ENCODE measurements at places on chromosomes 1 and 21.

DNA sequence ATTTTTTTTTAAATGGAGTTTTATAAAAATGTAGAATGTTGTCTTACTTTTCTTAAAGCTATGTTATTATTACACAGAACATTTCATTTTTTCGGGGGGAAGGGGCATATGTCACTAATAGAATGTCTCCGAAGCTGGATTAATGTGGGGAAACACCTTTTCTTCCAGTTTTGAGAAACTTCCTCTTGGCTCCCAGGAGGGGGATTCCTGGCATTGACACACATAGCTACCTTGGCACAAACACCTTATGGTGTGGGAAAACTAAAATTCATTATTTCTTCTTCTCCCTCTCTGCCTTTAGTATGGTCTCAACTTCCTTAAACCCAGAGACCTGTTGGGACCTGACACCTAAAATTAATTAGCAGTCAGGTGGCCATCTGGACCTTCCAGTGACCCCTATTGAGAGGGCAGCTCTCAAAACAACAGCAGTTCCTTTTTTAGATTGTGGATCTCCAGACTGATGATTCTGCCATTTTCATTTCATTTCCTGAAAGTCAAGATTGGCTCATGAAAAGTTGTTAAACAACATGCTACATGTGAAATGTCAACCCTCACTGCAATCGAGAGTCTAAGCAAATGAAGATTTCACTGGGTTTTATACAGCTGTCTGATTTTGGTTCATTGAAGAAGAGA is 70.1 kb upstream of the EDEM3 start:
- DNase-seq, result no peak

DNA sequence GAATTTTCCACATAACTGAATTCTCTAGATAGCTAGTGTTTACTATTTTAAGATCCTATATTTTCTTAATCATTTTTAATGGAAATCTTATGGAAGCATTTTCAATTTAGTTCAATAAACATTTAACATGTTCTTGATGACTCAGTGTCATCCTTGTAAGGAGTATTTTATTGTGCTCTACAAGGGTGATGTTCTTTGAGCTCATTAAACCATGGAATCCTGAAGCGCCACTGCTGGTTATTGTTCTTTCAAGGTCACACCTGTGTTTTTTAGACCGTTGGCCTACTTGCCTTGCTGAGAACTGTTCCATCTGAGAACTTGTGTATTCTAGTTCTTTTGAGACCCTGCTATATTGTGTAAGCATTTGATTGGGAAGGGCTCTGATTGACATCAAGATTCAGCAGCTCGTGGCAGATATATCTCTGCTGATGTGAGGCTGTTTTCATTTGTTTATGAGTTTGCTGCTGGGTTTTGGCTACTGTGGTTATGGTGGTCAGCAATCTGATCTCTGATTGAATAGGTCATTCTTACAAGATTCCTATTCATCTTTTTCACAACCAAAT is 132.0 kb downstream of the GIPC2 start:
- no peak for DNase-seq

DNA sequence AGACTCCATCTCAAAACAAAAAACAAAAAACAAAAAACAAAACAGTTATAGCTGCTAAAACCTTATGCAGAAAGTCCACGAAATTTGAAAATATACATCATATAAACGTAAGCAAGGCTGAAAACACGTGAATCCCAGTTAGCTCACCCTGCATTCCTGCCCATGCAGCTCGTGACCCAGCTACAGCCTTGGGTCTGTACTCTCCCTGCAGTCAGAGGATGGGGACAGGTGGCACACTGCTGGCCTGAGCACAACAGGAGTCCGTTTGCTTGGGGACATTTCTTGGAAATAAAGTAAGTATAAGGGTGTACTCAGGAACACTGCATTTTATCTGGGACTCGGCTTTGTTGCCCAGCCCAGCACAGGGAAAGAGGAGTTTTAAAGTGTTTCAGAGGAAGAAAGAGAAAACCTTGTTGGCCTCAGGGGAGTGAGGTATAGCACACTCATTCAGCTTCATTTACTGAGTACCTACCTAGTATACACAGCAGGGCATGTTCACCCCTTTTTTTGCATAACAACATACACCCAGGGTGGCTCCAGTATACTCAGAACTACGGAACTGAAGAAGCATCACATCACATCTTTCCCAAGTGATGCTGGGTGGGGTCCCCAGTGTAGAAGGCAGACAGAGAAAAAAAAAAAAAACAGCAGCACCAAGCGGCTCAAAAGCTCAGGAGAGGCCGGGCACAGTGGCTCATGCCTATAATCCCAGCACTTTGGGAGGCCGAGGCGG is 44.1 kb downstream of the CAPZB start:
- no peak for DNase-seq

DNA sequence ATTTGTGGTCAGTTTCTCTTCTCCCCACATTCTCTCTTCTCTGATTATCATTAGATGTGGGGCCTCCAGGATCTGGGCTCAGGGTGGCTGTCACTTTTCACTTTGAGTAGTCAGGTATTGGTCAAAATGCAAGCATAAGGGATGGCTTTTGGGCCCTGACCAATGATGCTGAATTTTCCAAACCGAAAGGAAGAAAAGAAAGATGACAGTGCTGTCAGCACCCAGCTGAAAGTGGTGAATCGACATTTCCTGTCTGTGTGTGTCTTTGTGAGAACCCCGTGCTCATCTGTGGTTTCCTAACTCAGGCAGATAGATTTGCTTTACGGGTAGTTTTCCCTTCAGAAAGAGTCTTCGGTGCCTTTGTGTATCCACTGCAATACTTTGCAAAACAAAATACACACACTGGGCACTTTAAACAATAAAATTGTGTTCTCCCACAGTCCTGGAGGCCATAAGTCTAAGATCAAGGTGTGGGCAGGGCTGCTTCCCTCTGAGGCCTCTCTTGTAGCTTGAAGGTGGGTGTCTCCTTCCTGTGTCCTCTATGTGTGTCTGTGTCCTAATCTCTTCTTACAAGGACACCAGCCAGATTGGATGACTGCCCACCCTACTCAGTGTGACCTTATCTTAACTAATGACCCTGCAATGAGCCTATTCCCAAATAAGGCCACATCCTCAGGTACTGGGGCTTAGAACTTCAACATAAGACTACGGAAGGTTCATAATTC is 274.8 kb upstream of the AJAP1 start:
- DNase-seq, result no peak
